ENCODE measurements at places on chromosomes 3 and 15. TPM values are rescaled to one million over a fixed set of nuclear protein-coding genes. Genes with fewer than 3 reads are reported as not detected.

- DNase-seq: no peak
These were observed 35.9 kb downstream of the ATP2C1 start for GRCh38 chr3:130929804-130930203.

DNA sequence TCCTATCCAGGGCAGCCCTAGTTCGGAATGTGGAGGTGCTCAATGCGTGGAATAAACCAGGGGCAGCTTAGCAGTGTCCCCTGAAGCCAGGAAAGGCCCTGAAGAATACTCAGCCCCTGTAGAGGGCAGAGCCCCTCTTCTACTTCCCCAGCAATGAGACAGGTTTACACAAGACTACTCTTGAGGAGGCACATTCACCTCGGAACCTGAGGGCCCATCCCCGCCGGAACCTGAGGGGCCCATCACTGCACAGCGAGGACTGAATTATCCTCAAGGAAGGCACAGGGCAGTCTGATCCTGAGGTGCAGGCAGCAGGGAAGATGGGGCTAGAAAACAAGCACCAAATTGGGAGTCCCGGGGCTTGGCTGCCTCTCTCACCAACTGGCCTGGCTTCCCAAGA is 22.2 kb downstream of the CCDC13 start:
- DNase-seq: no peak

GRCh38 chr3:4565809-4566501 is 72.8 kb downstream of the ITPR1 start:
- DNase-seq: no peak

DNA sequence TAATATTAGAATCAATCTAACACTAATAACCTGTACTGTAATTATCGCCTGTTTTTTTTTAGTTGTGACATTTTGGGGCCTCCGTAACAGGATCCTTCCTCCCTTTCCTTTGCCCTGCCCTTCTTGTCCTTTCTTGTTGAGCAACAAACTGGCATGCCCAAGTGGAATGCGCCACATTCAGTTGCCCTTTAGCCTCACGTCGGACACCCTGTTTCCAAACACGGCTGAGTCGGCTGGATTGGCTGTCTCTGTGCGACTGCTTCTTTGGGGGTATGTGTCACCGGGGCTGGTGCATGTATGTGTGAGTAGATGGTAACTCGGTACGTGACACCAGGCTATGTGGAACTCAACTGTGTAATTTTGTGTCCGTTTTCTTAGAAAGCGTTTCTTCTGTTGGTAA is 24.1 kb downstream of the TRAK1 start:
- no peak for DNase-seq

DNA sequence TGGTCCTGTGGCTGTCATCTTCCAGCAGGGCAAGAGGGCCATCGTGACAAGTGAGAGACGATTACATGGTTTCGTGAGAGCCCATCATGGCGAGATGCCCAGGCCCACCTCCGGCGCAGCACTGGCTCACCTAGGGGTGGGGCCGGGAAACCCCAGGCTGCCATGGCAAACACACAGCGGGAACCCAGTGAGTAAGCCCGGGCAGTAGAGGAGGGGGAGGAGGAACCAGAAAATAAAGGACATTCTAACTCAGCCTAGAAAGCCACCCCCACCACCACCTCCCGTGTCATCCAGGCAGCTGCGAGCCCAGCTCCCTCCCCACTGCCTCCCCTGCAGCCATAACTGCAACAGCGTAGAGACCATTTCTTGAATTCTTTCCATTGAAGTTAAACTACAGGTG is 52.3 kb downstream of the PCSK6 start:
- no peak for DNase-seq

DNA sequence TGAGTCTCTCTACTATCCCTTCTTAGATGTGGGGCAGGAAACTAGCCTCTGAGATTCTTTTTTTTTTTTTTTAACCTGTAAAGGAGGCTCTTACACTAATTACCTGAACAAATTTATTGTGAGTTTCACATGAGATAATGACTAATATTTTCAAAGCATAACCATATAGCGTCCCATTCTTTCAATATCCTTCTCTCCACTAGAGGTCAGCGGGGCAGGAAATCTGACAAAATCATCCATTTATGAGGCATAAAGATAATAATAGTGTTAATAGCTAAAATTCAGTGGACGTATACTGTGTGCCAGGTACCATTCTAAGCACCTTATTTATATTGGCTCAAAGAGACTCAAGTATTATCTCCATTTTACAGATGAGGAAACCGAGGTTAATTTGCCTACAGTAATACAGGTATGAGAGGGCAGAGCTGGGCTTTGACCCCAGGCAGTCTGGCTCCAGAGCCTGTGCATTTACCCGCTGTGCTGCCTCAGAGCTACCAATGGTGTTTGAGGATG is 16.3 kb upstream of the SMAD6 start:
- no peak for DNase-seq

The MME gene
- total RNA-seq: 5.7 TPM

- DNase-seq: no peak
These were observed 5.1 kb downstream of the PLSCR1 start for GRCh38 chr3:146539315-146539714.

The SNX33 gene
- total RNA-seq: 34.2 TPM

DNA sequence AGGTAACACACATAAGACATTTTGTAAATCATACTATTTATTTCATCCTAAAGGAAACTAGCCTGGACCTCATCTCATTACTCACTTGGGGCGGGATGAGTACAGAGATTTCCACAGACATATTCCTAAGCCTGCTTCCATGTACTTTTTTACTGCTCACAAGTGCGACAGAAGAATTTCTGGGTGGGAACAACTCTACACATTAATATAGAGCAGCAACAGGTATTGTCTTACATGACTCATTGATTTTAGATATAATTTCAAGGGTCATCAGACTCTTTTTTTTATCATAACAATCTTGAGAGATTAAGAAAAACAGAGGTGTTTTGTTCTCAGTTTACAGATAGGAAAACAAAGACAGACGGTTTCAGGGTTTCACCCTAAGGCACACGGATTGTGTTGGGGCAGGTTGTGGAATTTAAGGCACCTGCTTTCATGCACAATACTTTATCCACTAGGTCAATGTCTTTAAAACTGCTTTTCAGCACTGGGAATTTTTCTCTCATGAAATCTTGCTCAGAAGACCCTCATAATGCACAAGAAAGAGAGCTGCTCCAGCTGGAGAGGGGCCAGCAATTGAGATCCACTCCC is 186.7 kb upstream of the CDIN1 start:
- DNase-seq: no peak

DNA sequence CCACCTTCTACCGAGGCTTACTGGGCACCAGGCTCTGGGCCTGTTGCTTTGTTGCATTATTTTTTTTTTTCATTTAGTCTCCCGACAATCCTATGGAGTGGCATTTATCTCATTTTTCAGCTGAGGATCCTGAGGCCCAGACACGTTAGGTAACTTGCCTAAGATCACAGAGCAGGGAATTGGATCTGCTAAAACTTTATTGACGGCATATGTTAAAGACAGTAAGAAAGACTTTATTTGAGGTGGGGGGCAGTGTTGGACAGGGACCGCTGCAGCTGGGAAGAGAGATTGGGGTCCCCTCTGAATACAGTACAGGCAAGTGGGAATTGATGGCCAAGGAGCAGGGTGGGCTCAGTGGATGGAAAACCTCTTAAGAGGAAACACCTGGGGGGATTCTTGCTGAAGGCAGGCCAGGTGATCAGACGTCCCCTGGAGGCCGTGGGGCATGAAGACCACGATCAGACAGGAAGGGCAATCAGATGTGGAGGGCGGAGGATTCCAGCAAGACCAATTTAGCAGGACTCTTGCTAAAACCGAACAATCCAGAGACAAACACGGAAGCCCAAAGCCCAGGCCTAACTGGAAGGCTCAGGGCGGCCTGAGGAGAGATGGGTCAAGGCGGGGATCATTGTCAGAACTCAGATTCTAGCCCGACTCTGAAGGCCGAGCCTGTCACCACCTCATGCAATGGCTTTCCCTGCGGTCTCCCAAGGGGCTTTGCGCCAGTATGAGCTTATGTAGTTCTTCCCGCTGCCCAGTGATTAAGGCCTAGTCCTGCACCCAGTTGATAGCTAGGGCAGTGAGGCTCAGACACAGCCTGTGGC is 53.7 kb downstream of the RGMA start:
- no peak for DNase-seq
